ENCODE measurements at places on chromosomes 1 and 21.

- DNase-seq = no peak
These were observed 512.5 kb upstream of the LRRC7 start for GRCh38 chr1:69055194-69055593.

DNA sequence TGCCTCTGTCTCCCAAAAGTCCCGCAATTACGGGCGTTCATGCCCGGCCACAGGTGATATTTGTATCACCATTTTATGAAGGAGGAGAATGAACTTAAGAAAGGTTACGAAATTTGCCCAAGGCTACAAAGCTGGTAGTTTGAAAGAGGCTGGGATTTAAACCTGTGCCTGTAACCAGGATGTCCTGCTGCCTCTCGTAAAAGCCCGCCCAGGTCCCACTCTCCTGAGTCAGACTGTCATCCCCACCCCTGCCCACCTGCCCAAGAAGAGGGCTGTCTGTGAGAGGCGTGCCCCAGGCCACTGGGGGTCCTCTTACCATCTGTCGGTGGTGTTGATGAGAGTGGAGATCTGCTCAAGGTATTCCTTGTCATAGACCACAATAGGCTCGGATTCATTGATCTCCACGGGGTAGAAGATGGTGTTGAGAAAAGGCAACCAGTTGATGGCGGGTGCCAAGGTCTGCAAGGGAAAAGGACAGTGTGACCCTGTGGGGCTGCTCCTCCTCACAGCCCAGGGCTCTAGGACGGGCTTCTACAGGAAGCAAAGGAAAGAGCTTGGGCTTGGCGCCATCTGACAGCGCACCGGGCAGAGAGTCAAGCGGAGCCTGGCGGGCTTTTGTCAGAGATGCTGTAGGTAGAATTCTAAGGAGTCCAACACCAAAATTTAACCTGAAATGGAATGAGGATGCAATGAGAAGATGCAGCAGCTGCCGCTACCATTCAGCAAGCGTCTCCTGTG lies 43.2 kb downstream of the ECE1 start:
- no peak for DNase-seq

GRCh38 chr1:23751050-23751814 lies 8.0 kb downstream of the ELOA start:
- no peak for DNase-seq

DNA sequence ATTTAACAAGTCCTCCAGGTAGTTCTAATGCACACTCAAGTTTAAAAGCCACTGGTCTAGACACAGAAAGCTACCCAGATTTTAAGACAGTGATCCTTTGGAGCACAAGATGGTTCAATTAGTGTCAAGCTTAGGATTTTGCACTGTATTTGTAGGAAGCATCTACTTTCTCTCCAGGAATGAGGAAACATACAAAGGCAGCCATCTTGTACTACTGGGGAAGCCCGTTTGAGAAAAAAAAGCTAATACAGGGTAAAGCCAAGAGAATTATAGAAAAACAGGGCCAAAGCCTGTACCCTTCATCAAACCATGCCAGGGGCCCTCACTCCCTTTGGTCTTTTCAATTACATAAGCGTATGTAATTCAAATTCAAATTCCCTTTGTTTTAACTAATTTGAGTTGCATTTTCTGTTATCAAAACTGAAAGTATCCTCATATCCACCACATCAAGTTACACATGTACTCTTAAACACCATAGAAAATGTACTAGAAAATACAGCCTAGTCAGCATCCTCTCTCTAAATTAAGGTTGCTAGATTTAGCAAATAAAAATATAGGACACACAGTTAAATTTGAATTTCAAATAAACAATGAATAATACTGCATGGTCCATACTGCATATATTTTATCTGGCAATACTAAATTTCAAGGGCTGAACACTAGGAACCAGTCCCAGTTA lies 17.4 kb downstream of the PIK3R3 start:
- DNase-seq = no peak

DNA sequence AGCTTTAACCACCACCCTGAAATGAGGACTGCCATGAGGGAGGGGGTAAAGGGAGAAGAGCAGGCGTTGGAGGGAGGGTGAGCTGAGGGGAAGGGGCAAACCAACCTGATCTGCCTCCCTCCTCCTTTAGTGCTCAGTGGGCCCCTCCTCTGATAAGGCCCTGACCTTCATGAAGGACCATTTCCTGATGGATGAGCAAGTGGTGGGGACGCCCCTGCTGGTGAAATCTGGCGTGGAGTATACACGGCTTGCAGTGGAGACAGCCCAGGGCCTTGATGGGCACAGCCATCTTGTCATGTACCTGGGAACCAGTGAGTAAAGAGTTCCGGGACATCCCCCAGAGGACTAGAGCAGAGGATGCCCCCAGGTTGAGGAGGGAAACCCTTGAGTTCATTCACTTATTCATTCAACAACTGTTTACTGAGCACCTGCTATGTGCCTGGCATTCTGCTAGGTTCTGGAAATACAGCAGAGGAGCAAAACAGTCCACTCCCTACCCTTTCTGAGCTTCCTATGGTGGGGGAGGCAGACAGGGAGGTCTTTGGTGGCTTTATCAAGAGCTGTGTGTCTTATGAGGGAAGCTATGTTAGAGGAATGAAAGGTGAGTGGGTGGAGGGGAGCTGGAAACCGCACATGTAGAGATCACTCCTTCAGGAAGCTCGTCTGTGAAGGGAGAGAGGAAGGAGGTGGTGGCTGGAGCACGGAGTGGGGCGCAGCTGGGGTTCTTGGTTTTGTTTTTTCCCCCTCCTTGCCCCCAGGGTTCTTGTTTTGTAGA lies 19.5 kb downstream of the SEMA4A start:
- no peak for DNase-seq

GRCh38 chr1:49251019-49251784 lies 474.5 kb upstream of the BEND5 start:
- DNase-seq = no peak

DNA sequence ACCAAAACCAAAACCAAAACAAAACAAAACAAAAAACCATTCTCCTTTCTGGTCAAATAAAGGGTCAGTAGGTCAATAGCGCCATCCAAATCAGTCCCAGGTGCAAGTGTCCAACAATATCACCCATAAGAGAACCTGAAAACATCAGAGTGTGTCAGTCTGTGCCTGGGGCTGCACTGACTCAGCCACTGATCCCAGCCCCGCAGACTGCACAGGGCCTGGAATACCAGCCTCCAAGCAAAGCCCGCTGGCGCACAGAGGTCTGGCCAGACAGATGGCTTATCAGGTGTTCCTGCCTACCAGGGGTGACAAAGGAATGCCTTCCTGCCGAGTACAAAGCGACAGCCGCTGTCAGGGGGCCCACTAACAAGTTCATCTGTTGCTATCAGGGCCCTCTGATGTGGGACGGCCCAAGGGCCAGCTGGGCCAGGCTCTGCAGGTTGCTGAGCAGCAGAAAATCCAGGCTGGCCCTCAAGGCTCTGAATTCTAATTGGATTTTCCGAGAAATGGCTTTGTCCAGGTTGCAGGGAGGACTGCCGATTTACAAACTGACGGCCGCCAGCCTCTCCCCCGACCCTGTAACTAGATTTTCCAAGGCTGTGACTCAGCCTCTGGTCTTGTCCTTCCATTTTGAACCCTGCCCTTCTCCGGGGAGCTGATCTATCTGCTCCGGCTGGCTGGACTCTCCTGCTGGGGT lies 13.7 kb upstream of the TMEM51 start:
- DNase-seq = no peak

- DNase-seq = no peak
These were observed 149.2 kb upstream of the PLD5 start for GRCh38 chr1:242673652-242674051.
